Activated T-cell treated with anti-CD3 and anti-CD28 coated beads, Interleukin-2, amount 50 U/mL, for 72 hours (primary cell): ENCODE measurements at places on chromosomes 6 and 20.

DNA sequence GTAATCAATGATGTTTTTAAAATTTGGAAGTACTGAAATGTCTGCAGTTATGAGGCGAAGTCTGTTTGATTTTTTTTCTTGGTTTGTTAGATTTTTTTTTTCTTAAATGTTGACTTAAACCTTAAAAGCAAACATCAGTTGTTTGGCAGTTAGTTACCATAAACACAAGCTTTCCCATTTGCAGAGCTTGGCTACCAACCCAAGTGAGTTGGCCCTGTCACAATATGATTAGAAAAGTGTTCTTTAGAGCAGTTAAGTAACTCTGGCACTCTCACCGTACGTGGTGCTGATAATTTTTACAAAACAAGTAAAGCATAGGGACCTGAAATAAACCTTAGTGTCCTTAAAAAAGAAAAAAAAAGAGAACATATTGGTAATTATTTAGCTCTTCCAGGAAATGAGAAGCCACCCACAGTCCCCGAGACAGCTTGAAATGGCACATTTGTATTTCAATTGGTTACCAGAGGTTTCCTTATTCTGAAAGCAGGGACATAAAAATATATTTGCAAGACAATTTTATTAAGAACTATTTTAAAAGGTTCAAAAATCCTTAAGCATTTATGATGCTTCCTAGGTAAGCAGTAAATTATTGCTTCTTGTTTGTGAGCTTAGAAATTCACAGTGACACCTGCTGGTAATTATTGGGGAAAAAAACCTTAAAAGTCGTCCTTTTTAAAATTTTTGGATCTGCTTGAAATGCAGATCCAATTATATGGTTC is 3.9 kb downstream of the HEY2 start:
- DNase-seq, result no peak

- peak; percentile 95 for DNase-seq
Measured at GRCh38 chr6:34223956-34224940, 12.4 kb upstream of the HMGA1 start.

GRCh38 chr6:150470960-150471665 is 102.3 kb downstream of the IYD start:
- no peak for DNase-seq

DNA sequence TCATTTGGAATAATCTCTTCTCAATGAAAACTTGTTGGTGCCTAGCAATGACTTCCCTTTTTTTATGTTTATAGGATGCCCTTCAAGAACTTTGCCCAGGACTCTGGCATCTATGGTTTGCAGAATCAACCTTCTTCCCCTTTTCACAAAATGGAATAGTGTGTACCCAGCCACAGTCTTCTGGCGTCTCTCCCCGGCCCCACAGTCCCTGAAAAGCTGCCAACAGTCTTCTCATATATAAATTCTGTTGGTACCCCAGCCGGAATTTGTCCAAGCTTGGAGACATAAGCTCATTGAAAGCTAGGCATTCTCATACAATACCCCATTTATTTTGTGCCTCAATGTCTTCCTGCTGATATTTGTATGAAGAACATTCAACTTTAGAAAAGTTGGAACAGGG is 26.4 kb upstream of the MCM3 start:
- no peak for DNase-seq

GRCh38 chr6:151494235-151494935 is 568 bp downstream of the CCDC170 start:
- peak; percentile 10 for DNase-seq

- DNase-seq, result no peak
Measured at GRCh38 chr6:27275025-27275956, 27.8 kb downstream of the PRSS16 start.

- DNase-seq, result peak; percentile 77
Measured at GRCh38 chr20:46545077-46545826, 5.2 kb downstream of the OCSTAMP start.

DNA sequence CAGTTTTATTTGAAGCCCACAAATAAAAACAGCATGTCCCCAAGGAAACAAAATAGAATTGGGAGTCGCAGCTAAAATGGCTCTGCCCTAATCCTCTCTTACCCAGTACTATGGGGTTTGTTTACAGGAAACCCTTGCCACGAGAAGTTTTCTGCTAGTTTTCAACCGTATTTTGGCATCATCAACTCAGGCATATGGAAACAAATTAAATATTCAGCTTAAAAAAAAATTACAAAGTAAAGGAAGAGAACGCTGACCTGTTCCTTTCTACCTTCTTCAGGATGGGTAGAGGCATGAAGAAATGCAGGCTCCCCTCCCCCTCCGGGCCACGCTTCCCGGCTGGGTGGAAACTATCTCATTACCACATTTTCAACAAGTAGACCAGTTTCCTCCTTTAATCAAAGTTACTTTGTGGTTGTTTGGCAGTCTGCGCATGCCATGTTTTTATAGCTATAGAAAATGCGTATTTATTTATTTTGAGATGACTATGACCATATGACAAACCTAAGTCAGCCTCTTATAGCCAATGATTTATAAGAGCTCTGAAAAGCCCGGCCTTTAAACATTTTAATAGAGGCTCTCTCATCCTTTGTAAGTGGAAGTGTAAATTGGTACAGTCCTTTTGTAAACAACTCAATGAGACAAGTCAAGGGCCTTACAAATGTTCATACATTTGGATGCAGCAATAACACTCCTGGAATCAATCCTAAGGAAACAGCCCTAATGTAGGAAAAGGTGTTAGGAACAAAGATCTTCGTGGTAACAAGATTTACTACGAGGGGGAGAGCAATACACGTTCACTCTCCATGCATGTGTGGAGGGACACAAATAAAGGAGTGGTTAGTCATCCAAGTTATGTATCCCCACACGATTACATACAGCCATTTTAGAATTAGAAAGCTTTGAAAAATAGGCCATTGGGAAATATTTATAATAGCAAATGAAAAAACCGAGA is 16.1 kb upstream of the ZNF217 start:
- DNase-seq, result peak; percentile 82

DNA sequence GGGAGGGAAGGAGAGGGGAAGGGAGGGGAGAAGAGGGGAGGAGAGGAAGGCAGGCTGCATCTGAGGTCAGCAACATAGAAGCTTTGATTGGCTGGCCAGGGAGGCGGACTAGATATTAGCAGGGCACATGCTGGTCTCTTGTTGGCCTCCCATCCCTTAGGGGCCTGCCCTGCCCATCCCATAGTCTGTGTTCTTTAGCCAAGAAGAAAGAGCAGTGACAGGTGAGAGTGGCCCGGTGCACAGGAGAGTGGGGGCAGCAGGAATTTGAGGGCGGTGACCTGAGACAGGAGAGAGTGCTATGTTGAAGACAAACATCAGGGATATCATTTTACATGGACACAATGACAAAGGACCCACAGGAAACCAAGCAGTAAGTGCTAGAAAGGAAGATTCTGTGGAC is 413.5 kb downstream of the SYNE1 start:
- no peak for DNase-seq

GRCh38 chr6:38187811-38188590 is 368.5 kb downstream of the ZFAND3 start:
- no peak for DNase-seq

DNA sequence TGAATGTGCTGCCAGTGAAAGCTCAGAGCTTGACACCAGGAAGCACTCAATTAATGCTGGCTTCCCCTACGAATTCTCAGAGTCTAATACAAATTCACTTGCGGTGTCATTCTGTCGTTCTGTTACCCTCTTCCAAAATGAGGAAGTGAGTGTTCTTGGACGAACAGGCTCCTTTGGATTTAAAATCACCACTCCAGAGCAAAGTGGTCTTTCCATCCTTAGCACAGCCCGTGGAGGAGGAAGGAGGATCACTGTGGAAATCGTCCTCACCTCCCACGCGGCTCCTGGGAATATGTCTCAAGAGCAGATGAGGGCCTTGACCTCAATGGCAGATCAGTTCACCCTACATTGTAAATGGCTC is 41.7 kb downstream of the RIOK1 start:
- DNase-seq, result no peak

DNA sequence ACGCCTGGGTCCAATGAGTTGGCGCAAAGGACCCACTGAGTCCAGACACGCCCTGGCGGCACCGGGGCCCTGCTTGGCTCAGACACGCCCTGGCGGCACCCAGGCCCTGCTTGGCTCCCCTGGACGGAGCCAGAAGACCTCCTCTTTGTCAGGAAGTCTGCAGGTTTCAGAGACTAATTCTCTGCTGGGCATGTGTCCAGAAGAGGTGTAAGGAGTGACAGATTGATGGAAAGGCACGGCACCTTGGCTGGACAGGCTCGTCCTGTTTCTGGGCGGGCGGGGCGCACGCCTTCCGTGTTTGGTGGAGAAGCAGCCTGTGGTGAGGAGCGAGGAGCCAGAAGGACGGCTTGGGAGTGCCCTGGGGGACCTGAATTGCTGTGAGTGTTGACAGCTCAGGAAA is 23.1 kb upstream of the DACT2 start:
- no peak for DNase-seq

DNA sequence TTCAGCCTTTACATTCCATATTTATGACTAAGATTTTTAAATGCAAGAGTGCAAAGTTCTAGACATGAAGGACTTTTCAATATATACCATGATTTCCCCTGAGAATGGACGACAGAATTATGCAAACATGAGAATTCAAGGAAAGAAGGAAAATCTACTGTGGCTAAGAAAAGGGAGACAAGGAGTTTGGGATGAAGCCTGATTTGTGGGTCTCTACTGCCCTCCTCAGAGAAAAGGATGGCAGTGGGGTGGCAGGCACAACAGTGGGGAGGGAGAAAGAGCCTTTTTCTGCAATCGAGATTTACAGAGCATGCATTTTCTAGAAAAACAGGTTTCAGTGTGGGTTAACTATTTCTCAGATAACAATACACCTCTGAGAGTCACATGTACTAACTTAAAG is 466.9 kb upstream of the NRSN1 start:
- DNase-seq, result no peak

DNA sequence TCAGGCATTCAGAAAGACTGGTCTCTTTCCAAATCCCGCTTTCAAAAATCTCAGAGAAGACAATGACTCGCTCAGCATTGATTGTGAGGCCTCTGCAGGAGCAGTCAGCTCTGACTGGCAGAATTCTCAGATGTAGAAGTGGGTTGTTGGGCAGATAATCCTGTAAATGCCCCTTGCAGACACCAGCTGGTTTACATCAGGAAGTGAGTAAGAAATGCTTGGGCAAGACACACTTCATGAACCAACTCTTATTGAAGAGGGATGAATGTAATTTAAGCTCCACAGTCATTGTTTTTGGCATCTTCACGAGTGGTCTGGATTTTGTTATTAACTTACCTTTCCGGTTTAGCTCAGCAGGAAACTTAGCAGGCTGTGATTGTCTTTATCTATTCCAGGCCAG is 166.6 kb downstream of the PLCB4 start:
- no peak for DNase-seq

- DNase-seq, result no peak
Measured at GRCh38 chr6:53439556-53439955, 90.8 kb upstream of the ELOVL5 start.
